ENCODE measurements at places on chromosomes 4 and X.

DNA sequence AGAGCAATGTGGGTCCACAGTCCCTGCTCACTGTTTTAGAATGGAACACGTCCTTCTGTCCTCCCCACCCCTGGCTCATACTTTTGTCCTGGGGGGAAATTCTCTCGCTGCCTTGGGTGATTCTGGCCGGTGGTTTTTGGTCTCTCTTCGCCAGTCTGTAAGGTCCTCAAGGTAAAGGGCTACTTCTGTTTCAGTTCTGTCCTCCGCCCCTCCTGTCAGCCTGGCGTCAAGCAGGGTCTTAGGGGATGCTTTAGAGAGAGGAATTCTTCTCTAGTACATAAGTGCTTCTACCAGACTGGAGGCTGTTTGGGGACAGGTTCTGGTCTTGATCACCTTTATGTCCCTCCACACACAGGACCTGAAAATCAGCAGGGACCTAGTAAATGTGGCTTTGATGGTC, 617 bp upstream of the MRFAP1L1 start:
- DNase-seq, result no peak

DNA sequence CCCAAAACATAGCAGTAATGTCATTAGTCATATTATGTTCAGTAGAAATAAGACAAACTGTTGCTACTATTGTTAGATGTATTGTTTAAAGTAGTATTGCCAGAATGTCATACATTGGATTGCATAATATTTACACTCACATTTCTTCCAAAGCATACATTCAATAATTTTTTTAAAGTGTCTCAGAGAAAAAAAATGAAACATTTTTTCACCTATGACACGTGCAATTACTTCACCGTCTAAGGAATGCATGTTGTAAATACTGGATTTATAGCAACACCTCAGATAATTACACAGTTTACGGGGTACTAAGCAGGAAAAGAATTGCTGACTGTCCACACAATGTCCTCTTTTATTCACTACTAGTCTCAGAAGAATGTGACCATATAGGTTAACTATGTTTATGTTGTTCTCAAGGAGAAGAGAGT, 162.1 kb downstream of the PCDH18 start:
- no peak for DNase-seq

DNA sequence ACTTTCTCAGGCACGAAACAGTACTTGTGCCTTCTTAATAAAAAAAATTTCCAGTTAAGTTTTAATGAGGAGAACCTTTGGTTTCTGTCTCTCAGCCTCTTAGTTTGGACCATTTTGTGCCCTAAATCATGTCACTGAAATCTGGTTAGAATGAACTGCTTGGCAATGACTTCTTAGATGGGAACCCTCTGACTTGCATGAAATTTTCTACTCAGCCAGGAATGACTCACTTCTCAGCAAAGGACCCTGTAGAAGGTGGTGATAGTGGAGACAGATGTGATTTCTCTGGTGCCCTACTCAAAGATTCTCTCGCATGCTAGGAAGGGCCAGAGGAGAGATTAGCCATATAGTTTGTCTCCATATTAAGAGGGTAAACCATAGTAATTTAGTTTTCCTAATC, 50.5 kb downstream of the RASL11B start:
- no peak for DNase-seq

DNA sequence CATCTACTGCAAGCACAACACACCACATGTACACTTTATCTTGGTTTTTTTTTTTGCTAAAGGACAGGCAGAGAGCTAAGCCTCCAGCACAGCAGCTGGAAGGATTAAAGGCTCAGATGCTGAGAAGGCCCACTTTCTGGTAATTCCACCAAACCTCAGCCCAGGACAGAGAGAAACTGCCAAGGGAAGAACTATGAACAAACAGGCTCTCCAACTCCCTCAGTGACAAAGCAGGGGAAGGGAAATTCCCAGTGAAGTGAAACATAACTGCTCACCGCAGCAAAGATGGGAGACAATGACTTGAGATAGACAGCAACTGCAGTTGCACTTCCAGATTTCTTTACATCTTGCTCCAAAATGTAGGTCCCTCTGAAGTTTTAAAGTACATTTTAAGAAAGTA, 4.8 kb downstream of the PROM1 start:
- DNase-seq, result no peak

GRCh38 chr4:84877051-84877833, 89.2 kb downstream of the WDFY3 start:
- no peak for DNase-seq

- no peak for DNase-seq
These were observed 115.6 kb upstream of the NALF2 start for GRCh38 chrX:69388526-69388925.

GRCh38 chrX:20397587-20397986, 130.9 kb upstream of the RPS6KA3 start:
- no peak for DNase-seq

GRCh38 chr4:163482190-163482589, 8.6 kb upstream of the TKTL2 start:
- no peak for DNase-seq

DNA sequence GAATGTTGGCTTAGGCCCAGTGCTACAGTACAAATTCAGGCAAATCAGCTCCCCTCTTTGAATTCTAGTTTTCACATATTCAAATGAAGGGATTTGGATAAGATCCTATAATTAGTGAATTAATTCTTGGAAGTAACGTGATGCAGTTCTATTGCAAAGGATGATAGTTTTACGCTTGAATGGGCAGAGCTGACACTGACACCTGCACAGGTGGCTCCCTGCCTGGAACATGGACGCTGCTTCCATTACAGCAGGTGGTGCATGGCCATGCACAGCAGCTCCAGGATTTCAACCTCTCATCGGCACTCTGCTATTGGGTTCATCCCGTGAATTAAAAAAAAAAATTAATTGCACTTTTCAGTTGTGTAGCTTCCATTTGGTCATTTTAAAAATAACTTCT, 28.4 kb upstream of the RPS6KA6 start:
- DNase-seq, result no peak

GRCh38 chr4:120672076-120672475, 250.4 kb downstream of the PRDM5 start:
- no peak for DNase-seq

- DNase-seq, result no peak
These were observed 93.3 kb downstream of the ANXA3 start for GRCh38 chr4:78644744-78645330.

DNA sequence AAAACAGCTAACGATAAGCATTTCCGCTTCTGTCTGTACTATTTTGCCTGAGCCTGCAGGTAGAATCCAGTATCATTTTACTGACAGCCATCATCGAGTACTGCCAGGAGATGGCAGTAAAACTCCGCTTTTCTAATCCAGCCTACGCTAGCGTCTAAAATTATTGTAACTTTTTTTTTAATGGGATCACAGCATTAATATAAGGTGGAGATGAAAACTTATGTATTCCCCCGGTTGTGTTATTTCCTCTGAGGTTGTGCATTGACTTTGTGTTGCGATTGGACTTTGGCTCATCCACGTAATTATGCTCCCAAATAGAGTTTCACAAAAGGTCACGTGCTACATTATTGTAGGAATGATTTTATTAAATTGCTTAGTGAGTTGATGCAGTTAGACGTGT, 248.1 kb downstream of the C4orf33 start:
- no peak for DNase-seq

DNA sequence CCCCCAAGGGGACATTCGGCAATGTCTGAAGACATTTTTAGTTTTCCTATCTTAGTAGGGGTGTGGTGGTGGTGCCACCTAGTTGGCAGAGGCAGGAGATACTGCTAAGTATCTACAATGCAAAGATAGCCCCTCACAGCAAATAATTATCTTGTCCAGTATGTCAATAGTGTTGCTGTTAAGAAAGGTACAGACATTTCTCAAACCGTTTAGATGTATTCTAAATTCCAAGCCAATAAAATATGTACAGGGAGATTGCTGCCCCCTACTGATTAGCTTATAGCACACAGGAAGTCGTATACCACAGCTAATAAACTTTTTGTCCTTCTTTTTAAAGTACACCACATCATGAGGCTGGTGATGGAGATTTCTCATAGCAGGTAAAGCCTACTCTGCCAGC, 260.5 kb downstream of the TMA16 start:
- DNase-seq, result no peak

- no peak for DNase-seq
These were observed 719.2 kb downstream of the FSTL5 start for GRCh38 chr4:161444626-161445025.

DNA sequence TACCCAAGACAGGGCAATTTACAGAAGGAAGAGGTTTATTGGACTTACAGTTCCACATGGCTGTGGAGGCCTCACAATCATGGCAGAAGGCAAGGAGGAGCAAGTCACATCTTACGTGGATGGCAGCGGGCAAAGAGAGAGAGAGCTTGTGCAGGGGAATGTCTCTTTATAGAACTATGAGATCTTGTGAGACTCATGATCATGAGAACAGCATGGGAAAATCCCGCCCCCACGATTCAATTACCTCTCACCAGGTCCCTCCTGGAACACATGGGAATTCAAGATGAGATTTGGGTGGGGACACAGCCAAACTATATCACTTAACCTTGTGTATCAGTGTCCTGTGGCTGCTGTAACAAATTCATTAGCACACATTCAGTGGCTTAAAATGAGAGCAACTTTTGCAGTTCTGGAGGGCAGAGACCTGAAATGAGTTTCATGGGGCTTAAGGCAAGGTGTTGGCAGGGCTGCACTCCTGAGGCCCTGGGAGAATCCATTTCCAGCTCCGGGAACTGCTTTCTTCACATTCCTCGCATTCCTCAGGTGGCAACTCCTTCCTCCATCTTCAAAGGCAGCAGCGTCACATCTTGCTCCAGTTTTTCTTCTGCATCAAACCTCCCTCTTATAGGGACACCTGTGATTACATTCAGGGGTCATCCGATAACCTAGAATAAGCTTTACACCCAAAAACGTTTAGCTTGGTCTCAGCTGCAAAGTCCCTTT, 22.3 kb upstream of the NSG1 start:
- DNase-seq, result no peak

- no peak for DNase-seq
These were observed 517.5 kb upstream of the GRIA3 start for GRCh38 chrX:122666601-122667000.

GRCh38 chrX:55011294-55011693, 11.1 kb downstream of the APEX2 start:
- DNase-seq, result no peak

- DNase-seq, result no peak
These were observed 264.8 kb downstream of the GASK1B start for GRCh38 chr4:157908031-157908430.

DNA sequence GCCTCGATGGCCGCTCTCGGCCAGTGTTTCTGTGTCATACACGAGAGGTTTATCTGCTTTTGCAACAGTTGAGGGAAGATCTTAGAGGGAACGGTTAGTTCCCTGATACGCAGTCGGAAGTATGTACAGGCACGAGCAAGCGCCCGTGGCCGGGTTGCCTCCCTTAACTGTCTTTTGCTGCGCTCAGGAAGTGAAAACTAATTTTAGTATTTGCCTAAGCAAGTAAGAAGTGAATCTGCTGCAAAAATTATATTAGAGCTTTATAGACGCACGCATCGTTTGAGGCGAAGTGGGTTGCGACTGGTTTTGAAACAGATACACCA, 695 bp downstream of the MTM1 start:
- no peak for DNase-seq

DNA sequence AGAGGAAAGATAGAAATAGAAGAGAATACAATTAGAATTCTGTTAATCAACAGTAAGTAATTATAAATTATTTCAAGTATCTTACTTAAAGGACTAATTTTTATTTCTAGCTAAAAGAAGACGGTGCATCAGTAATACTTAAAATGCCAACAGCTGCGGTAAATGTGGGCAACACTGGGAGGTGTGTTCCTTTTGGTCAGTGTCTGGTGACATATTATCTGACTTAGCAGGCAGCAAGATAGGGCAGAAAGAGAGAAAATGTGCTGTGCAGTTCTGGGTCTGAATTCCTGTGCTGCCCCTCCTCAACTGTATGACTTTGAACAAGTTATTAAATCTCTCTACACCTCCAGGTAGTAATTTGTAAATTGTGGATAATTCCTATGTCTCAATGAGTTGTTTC, 120.6 kb downstream of the ZNF827 start:
- DNase-seq, result no peak

- no peak for DNase-seq
These were observed 815.5 kb downstream of the DMD start for GRCh38 chrX:32395878-32396277.

GRCh38 chr4:95867919-95868318, 28.0 kb downstream of the PDHA2 start:
- DNase-seq, result no peak

- DNase-seq, result no peak
These were observed 760.2 kb downstream of the RAB28 start for GRCh38 chr4:12723849-12724447.

DNA sequence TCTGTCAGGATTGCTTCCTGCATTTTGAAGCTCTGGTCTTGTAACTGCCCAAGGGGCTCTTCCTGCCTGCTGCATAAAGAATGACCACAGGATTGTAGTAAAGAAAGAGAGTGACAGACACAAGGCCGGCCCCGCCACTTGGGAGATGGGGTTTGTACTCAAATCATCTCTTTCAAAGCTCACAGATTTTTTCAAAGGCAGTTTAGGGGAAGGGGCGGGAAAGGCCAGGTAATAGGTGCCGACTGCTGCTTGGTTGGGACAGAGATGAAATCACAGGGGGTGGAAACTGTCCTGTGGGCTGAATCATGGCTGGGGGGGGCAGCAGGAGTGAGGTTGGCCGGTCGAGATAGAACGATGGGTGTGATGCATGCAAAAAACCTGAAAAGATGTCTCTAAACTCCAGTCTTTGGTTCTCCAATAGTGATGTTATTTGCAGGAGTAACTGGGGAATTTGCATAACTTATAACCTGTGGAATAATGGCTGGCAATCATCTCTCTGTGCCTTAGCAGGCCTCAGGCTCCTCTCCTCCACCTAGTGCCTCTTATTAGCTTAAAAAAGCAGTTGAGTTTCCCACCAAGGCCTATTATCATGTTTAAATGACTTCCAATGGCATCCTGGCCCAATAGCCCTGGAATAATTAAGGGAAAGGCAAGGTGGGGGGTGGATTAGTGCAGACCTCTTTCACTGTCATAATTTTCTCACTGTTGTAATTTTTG, 778.4 kb upstream of the FRG1 start:
- no peak for DNase-seq

DNA sequence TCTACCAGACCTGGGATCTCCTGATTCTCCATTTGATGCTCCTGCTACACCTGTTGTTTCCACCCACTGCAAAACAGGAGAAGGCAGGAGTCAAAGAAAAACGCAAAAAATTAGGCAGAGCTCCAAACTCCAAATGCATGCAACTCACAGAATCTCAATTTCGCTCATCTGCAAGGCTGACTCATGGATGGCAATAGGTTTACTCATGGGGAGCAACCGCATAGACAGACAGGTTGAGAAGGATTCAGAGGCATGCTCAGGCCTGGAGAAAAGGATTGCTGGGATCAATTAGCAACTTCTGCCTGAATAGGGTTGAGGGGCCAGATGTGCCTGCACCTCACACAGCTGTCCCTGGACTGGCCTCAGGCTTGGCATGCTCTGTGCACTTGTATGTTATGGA, 231.0 kb downstream of the LDB2 start:
- DNase-seq, result no peak

DNA sequence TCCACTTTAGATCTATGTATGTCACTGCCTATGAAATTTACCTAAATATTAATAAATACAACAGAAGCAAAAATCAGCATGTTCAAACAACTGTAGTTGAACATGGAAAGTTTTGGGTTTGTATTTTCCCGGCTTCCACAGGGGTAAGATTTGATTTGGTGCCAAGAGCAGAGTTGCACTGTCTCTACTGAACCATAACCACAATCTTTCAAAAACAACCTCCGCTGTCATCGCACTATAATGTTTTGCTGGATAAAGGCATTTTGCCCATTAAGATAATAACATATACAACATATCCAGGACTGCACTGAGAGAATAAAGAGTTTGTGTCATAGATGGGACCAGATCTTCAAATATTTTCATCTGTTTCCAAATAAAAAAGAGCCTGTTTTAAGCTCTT, 94.9 kb downstream of the TENM3 start:
- DNase-seq, result no peak

Data from cortex of kidney (tissue), 1 donor.